ENCODE measurements at places on chromosomes 7 and 10. TPM values are rescaled to one million over a fixed set of nuclear protein-coding genes. Genes with fewer than 3 reads are reported as not detected.

TMEM229A gene
- total RNA-seq: not detected

GRCh38 chr10:8873310-8873709, 818.8 kb downstream of the GATA3 start:
- no peak for DNase-seq
- no peaks in the 10 kb centered on the region for H3K4me1 ChIP-seq
- H3K27ac ChIP-seq: no peak overlapping the region
- no peak overlapping the region for H3K4me3 ChIP-seq
- peaks cover 3% of the 10 kb centered on the region for H3K27me3 ChIP-seq

GRCh38 chr7:46741938-46742540, 821.0 kb upstream of the IGFBP3 start:
- H3K27ac ChIP-seq: no peak overlapping the region
- H3K27me3 ChIP-seq: no peaks in the 10 kb centered on the region
- no peak for DNase-seq
- no peak overlapping the region for H3K4me3 ChIP-seq

DNA sequence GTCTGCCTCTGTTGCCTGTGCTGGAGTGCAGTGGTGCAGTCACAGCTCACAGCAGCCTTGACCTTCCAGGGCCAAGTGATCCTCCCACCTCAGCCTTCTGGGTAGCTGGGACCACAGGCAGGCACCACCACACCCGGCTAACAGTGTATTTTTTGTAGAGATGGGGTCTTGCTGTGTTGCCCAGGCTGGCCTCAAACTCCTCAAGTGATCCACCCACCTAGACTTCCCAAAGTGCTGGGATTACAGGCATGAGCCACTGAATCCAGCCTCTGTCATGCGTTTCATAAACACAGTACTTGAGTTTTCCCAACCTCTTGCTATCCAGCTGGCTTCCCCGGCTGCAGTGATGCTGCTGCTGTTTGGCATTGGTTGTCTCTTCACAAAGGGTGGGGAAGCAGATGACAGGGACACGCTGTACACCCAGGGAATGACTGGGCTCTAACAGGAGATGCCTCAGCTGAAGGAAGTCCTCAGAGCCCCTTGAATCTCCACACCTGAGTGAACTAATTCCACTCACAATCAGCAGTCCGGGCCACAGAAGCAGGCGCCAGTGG, 191.5 kb downstream of the DIP2C start:
- peaks cover 14% of the 10 kb centered on the region for H3K4me1 ChIP-seq
- H3K27ac ChIP-seq: no peak overlapping the region
- no peaks in the 10 kb centered on the region for H3K36me3 ChIP-seq
- peaks cover 17% of the 10 kb centered on the region for H3K27me3 ChIP-seq
- no peak overlapping the region for H3K4me3 ChIP-seq

- no peaks in the 10 kb centered on the region for H3K4me1 ChIP-seq
- H3K36me3 ChIP-seq: no peaks in the 10 kb centered on the region
- H3K27me3 ChIP-seq: no peaks in the 10 kb centered on the region
Observed at GRCh38 chr7:68420342-68421192, 1177.7 kb upstream of the AUTS2 start.

GHRHR gene
- not detected for total RNA-seq

DNA sequence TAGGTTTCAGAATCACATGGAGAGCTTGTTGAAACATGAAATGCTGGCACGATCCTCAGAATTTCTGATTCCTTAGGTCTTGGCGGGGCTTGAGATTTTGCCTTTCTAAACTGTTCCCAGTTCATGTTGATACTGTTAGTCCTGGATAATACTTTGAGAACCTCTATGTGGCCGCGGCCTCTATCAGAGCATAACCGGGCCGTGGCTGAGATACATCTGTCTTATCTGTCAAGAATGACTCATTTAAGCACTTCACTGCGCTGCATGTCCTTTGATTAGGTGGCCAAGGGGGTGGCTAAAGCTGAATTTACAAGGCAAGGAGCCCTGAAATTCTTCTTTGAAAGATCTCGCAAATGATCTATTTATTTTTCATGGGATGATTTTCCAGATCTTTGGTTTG, 66.9 kb downstream of the GALNT17 start:
- no peaks in the 10 kb centered on the region for H3K27me3 ChIP-seq
- no peaks in the 10 kb centered on the region for H3K4me1 ChIP-seq
- DNase-seq: no peak
- no peak overlapping the region for H3K27ac ChIP-seq

IFIT1B gene
- total RNA-seq: not detected

DNA sequence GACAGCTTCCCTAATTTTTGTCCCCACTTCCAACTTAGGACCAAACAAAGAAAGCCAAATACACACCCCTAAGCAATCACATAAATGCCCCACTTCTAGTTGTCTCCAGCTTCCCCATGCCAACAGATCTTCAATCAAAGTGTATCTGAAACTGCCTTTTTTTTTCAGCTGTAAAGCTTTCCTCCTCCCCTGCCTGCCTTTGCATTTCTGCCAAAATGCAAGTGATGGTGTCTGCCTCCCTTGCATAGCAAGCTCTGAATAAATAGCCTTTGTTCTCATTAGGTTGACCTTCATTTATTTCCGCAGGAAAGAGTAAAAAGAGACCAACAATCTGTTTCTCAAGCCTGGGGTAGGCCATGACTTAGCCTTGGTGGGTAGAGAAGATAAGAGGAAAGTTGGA, 459.4 kb downstream of the GPAM start:
- no peaks in the 10 kb centered on the region for H3K27me3 ChIP-seq
- no peaks in the 10 kb centered on the region for H3K36me3 ChIP-seq
- no peak overlapping the region for H3K4me3 ChIP-seq
- DNase-seq: no peak

DNA sequence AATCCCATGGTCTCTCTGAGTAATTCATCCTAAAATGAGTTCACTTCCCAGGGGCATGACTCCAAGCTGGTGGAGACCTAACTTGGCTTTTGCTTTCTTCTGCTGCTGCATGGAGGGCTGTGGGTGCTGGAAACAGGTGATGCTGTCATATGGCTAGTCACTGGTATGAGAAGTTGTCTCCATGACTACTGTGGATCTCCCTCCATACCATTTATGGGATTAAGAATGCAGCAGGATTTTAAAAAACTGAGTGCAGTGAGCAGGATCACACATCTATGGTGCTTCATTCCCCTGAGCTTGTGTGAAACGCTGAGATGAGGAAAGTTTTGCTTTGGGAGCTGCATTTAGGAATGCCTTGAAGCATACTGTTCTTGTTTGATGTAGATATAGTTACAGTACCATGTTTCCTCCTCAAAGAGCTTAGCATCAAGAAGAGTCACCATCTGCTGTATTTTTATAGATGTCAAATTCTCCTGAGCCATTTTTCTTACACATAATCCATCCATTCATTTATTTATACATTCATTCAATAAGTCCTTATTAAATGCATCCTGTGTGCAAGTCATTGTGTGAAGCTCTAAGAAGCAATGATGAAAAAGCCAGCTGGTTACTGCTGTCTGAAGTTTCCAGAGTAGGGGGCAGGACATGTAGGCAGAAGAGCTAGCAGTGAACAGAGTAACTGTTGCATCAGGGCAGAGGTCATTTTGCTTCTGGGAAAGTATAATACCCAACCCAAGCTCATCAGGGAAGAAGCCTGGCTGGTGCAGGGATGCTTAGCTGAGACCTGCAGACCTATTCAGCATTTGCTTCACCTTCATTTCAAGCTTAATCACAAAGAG, 534.8 kb downstream of the AUTS2 start:
- no peaks in the 10 kb centered on the region for H3K4me1 ChIP-seq
- H3K27me3 ChIP-seq: no peaks in the 10 kb centered on the region
- H3K27ac ChIP-seq: no peak overlapping the region

ZNF488 gene
- total RNA-seq: not detected

CPA4 gene
- not detected for total RNA-seq

Measured in activated naive CD8-positive, alpha-beta T cell treated with anti-CD3 and anti-CD28 coated beads, Interleukin-2, amount 10 ng/mL, durations not matched to agents 7 days and 5 days (primary cell).